ENCODE measurements at places on chromosomes 1 and 21.

- H3K27me3 ChIP-seq = no peaks in the 10 kb centered on the region
- no peak for DNase-seq
- H3K4me1 ChIP-seq = no peaks in the 10 kb centered on the region
- no peak overlapping the region for H3K4me3 ChIP-seq
- no peaks in the 10 kb centered on the region for H3K36me3 ChIP-seq
Measured at GRCh38 chr1:212070720-212071302, 35.3 kb downstream of the DTL start.

DNA sequence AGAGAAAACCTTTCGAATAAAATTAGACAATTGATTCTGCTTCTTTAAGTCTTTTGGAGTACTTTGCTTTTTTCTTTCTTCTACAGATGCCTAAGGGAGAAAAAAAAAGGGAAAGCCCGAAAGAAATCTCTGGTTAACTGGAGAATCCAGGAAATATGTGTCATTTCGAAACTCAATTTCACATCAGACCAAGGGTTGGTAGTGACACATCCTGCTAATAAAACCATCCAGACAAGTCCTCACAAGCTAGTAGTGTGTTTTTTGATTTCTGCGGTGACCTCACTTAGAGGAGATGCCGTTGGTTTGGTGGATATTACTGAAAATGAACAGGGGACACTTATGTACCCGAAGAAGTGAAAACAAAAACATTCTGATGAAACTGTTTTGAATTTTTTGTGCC lies 726.5 kb upstream of the ADAMTS5 start:
- H3K36me3 ChIP-seq = no peaks in the 10 kb centered on the region
- no peak for DNase-seq
- no peaks in the 10 kb centered on the region for H3K27me3 ChIP-seq

DNA sequence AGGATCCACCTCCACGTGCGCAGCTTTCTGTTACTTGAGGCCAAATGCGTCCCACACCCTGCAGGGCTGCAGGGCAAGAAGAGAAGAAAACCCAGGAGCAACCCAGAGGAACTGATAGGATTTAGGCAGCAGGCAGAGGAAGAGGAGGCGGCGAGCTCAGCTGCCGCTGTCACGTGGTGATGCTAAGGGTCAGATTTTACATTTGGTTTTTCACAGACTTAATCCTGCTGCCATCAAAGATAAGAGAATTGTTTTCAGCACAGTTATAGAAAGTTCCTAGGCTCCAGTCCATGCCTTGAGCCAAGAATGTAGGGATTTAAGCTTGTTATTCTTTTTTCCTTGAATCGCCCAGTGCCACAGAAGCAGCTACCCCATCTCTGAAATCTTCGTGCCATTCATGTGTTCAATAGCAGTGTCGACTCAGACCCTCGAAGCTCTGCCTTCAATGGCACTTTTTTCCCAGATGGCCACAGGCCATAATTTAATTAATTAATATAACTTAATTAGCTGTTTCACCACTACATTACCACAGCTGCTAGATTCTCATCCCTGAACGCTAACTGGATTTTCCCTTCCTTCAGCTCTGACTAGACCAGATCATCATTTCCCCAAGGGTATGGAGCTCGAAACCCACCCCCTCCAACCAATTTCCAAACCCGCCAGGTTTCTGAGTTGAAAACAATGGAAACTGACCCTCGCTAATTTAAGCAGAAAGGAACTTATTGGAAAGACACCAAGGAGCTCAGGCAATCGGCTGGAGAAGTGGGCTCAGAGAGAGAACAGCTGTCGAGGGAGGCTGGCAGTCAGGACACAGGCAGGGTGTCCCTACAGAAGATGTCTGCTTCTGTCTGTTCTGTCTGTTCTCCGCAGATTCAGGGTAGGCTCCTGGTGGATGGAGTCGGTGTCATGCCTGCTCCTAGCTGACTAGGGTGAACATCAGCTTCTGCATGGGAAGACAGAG lies 36.2 kb downstream of the LDLRAP1 start:
- no peaks in the 10 kb centered on the region for H3K27me3 ChIP-seq
- DNase-seq = no peak
- H3K27ac ChIP-seq = no peak overlapping the region
- H3K36me3 ChIP-seq = no peaks in the 10 kb centered on the region
- no peaks in the 10 kb centered on the region for H3K4me1 ChIP-seq

- no peaks in the 10 kb centered on the region for H3K36me3 ChIP-seq
- no peak for DNase-seq
Measured at GRCh38 chr1:203690730-203691129, 64.1 kb downstream of the ATP2B4 start.

GRCh38 chr1:21182181-21182731 lies 5.6 kb upstream of the EIF4G3 start:
- no peaks in the 10 kb centered on the region for H3K27me3 ChIP-seq
- H3K4me3 ChIP-seq = no peak overlapping the region
- H3K36me3 ChIP-seq = no peaks in the 10 kb centered on the region
- DNase-seq = no peak
- no peak overlapping the region for H3K27ac ChIP-seq

DNA sequence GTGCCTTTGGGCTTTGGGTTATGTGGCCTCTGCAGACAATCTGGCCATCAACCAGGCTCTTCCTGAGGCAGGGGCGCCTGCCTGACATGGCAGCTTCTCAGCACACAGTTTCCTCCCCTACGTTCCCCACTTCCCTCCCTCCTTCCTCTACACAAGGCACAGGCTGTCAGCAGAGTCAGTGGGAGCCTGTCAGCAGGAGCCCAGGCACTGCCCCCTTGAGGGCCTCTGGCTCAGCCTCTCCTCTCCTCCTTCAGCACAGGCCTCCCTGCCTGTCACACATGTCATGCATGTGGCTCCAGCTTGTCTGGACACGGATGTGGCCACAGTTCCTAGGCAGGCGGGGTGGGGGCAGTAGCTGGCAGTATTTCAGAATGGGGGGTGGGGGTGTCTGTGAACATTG lies 52.2 kb upstream of the ARTN start:
- no peak for DNase-seq
- H3K36me3 ChIP-seq = no peaks in the 10 kb centered on the region

- H3K4me1 ChIP-seq = peaks cover 64% of the 10 kb centered on the region
- H3K4me3 ChIP-seq = no peak overlapping the region
- H3K36me3 ChIP-seq = no peaks in the 10 kb centered on the region
- no peaks in the 10 kb centered on the region for H3K27me3 ChIP-seq
Measured at GRCh38 chr1:156490401-156491032, 10.1 kb downstream of the MEF2D start.

DNA sequence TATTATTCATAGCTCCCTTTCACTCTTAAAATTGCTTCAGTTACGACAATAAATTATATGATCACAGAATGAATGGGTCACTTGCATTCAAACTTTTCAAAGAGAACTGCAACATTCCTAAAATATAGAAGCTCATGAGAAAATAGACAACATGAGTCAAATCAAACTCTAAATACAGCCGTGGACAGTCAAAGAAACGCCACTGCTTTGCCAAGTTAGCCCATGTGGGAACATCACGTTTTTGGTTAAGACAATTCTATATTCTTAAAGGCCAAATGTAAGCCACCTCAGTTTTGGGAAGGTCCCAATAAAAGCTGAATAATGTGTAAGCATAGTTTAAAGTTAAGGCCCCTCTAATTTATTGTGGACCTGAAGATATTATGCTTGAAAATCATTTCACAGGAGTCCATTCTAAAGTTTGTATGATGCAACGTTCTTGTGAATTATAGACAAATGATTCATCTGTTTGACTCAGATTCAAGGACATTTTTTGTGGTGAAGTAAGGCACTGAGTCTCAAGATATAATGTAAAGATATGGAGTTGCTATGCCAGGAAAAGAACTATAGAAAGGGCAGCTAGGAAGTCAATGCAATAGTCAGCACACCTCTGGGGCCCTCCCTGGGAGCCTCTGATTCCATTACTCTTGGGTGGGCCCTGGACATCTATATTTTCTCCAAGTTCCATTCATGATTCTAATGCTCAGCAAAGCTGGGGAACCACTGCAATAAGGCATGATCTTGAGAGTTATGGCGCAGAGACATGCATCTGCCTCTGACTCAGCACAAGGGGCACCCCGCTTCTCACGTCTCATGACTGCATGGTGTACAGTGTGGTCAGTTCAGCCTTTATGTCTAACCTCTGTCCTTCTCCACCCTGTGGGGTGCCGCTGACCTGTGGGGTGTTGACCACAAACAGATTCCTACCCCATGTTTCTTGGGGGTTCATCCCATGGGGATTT lies 33.9 kb downstream of the ETS2 start:
- H3K27ac ChIP-seq = no peak overlapping the region
- H3K36me3 ChIP-seq = no peaks in the 10 kb centered on the region
- DNase-seq = no peak
- H3K27me3 ChIP-seq = no peaks in the 10 kb centered on the region

DNA sequence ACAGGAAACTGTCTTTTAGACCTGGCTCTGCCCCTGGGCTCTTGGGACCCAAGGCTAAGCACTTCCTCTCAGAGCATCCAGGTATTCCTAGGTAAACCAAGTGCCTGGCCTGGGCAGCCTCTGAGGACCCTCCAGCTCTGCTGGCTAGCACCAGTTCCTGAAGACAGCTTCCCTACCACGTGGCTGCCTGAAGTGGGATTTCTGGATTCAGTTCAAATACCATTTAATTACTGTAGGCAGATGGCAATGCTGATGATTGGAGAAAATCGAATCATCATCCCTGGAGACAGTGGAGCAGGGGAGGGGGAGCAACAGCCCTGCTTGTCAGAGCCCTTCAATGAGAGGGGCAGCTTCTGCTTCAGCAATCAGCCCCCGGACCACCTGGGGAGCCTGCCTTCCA lies 11.9 kb downstream of the KIF21B start:
- no peaks in the 10 kb centered on the region for H3K27me3 ChIP-seq
- H3K36me3 ChIP-seq = no peaks in the 10 kb centered on the region
- no peak overlapping the region for H3K27ac ChIP-seq
- no peak for DNase-seq

- H3K4me3 ChIP-seq = no peak overlapping the region
- no peaks in the 10 kb centered on the region for H3K36me3 ChIP-seq
- no peaks in the 10 kb centered on the region for H3K4me1 ChIP-seq
- no peak overlapping the region for H3K27ac ChIP-seq
- peak; percentile 35 for DNase-seq
Measured at GRCh38 chr21:30434033-30434631, 4.1 kb downstream of the KRTAP13-4 start.

DNA sequence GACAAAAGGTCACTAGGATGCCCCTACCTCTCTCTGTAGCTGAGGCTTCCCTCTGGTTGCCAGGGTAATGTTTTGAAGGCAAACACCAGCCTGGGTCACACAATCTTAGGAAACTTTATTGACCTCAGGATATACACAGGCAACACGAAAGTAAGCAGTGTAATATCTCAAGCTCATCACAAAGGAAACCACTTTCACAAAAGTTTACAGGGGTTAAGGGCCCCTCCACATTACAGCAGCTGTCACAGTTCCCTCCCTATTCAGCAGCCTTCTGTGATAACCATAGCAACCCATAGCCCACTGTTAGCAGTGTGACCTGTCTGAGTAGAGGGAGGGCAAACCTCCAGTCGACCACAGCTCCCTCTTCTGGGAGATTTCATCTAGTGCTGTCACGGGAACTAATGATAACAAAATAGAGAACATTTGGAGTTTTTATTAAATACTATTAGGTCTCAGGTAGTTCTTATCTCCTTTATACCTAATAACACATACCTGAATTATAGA lies 149.8 kb downstream of the PTPRC start:
- H3K27ac ChIP-seq = no peak overlapping the region
- H3K4me1 ChIP-seq = no peaks in the 10 kb centered on the region
- no peaks in the 10 kb centered on the region for H3K36me3 ChIP-seq
- no peak for DNase-seq
- no peaks in the 10 kb centered on the region for H3K27me3 ChIP-seq

DNA sequence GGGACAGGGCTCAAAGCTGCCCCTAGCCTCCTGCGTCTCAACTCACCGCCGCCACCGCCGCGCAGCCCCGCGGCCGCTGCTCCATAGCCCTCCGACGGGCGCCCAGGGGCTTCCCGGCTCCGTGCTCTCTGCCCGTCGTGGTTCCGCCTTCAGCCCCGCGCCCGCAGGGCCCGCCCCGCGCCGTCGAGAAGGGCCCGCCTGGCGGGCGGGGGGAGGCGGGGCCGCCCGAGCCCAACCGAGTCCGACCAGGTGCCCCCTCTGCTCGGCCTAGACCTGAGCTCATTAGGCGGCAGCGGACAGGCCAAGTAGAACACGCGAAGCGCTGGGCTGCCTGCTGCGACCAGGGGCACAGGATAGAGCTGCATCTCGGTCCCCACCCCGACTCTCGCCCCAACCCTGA lies at the start of gene TNFRSF25:
TSS of gene TNFRSF25 (minus strand) at position 151 of the 400 bp plus-strand sequence. CDS start at position 85, 66 bp downstream.
- no peaks in the 10 kb centered on the region for H3K27me3 ChIP-seq
- no peaks in the 10 kb centered on the region for H3K4me1 ChIP-seq
- no peak for DNase-seq
- H3K36me3 ChIP-seq = no peaks in the 10 kb centered on the region
- no peak within 1 kb of the TSS for H3K4me3 ChIP-seq

DNA sequence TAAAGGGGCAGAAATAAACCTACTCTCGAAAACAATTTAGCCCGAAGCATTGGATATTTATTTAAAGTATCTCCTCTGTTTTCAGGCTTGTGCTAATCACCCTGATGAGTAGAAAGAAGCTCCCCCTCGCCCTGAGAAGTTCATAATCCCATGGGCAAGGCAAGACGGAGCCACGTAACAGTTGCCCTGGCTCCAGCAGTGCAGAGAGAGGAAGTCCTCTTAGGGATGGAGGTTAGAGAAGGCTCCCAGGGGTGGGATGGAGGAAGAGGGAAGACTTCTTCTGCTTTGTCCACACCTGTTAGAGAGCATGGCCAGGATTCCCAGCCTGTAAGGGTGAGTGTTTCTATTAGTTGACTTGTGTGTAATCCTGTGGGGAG lies 3.4 kb upstream of the GPR25 start:
- DNase-seq = no peak
- no peaks in the 10 kb centered on the region for H3K36me3 ChIP-seq
- peaks cover 4% of the 10 kb centered on the region for H3K27me3 ChIP-seq
- H3K27ac ChIP-seq = no peak overlapping the region
- no peak overlapping the region for H3K4me3 ChIP-seq

- no peaks in the 10 kb centered on the region for H3K36me3 ChIP-seq
- H3K4me3 ChIP-seq = no peak overlapping the region
- no peaks in the 10 kb centered on the region for H3K4me1 ChIP-seq
- no peak overlapping the region for H3K27ac ChIP-seq
Measured at GRCh38 chr1:164858096-164858632, 299.2 kb downstream of the PBX1 start.

DNA sequence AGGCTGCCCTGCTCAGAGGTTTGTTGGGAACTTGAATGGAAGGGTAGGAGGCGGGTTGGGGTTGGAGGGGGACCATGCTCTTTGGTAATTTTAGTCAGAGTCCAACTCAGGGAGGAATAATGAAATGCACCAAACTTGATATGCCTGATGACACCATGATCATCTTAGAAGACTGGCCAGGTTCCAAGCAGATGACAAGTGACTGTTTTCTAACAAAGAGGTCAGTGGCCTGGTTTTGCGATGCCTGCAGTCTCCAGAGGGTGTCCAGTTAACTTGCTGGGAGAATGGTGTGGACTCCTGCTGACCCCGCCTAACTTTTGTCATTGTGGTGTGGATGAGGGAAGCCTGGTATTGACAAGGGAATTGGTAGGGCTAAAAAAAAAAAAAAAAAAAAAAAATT lies 12.4 kb downstream of the VANGL1 start:
- no peak overlapping the region for H3K4me3 ChIP-seq
- no peaks in the 10 kb centered on the region for H3K36me3 ChIP-seq
- no peak overlapping the region for H3K27ac ChIP-seq
- no peaks in the 10 kb centered on the region for H3K27me3 ChIP-seq
